Upper lobe of right lung (tissue), 1 donor: ENCODE measurements at places on chromosomes 2 and 18.

GRCh38 chr2:102143450-102143985 is 972 bp downstream of the IL1R1 start:
- peak; percentile 70 for DNase-seq

- DNase-seq, result no peak
Observed at GRCh38 chr2:34570266-34570872, 971.3 kb upstream of the FAM98A start.

DNA sequence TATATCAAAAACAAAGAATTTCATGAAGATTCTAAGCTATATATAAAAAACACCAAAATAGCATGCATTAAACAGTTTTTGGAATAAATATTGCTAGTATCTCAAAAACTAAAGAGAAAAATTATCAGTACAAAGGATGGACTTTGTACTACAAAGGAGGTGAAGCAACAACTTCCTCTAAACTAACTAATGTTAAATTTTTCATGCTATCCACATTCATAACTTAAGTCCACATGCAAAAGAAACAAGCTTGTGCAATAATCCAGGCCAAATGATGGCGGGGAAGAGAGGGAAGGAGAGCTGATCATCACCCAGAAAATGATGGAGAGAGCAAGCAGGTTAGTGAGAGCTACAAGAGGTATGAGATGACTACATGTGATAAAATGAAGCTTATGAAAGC is 70.1 kb downstream of the KIDINS220 start:
- no peak for DNase-seq

GRCh38 chr2:15738225-15738546 is 146.5 kb downstream of the DDX1 start:
- no peak for DNase-seq

DNA sequence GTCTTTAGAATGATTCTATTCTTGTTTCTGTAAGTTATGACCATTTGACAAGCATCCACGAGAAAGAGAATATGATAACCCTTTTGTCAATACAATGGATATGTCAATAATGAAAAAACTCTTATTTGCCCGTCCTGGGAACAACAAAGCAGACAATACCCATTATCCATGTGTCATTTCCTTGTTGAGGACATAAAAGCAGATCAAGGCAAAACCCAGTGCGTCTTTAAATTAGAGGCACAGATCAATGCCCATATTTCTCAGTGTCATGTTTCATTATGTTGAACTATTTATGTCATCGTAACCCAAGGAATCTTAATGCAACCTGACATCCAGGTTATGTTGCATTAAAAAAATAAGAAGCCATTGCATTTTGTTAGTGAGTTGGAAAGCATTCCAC is 365.0 kb upstream of the CELF4 start:
- no peak for DNase-seq

GRCh38 chr2:198374375-198375082 is 570.1 kb downstream of the PLCL1 start:
- DNase-seq, result no peak

DNA sequence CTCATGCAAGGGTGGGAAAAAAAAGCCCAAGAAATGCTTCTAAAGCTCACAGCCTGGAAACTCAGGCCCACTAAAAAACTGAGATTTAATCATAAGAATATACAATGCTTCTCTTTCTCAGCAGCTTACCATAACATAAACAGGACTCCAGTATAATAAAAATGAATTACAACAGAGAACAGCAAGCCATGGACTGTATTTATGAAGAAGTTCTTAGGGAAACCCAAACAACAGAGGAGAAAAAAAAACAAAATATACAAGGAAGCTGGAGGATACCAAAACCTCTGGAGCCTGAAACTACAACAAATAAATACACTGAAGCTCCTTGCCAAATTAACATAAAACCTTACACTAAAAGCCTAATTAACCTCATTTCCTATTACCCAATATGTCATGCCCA is 187.8 kb downstream of the RDH14 start:
- DNase-seq, result no peak
